ENCODE measurements at places on chromosomes 6 and 20.

GRCh38 chr6:25337431-25337830 is 58.3 kb downstream of the CARMIL1 start:
- no peak for DNase-seq

DNA sequence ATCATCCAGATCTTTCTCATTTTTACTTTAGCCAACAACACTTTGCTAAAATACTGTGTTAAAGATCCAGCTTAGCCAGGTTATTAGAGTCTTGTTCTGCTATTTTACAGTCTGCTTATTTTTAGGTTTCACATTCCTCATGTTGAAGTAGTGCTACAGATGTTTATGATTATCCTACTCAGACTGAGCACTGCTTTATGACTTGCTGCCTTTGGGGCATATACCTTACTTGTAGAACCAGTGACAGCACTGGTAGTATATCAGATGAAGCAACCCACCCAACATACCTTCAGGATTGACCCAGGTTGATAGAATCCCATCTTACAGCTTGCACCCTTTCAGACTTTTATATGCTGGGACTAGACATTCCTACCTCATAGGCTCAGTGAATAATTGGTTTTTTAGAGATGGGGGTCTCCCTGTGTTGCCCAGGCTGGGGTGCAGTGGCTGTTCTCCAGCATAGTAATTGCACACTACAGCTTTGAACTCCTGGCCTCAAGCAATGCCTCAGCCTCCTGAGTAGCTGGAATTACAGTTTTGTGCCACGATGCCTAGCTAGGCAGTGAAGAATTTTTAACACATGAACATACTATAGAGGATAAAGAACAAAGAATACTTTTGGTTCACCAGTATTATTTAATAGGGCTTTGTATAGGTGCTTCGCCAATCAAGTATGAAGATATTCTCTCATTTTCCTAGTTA is 63.8 kb upstream of the DYNLRB1 start:
- no peak for DNase-seq

DNA sequence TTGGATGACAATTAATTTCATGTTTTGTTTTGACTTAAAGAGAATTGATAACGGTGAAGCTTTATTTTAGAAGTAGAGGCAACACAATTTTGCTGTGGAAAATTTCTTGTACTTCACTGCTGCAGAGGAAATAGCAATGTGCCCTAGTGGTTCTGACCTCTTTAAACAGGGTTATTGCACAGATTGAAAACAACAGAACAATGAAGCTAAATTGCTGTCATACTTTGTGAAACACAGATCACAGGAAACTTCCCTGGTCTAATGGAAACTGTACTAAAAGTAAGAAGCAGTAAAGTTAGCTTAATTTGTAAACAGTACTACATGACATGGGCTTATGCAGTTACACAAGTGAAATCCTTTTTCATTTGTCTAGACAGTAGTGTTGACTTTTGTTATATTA is 31.3 kb downstream of the OR2A4 start:
- no peak for DNase-seq

- no peak for DNase-seq
Measured at GRCh38 chr6:126614642-126615504, 275.0 kb downstream of the CENPW start.

DNA sequence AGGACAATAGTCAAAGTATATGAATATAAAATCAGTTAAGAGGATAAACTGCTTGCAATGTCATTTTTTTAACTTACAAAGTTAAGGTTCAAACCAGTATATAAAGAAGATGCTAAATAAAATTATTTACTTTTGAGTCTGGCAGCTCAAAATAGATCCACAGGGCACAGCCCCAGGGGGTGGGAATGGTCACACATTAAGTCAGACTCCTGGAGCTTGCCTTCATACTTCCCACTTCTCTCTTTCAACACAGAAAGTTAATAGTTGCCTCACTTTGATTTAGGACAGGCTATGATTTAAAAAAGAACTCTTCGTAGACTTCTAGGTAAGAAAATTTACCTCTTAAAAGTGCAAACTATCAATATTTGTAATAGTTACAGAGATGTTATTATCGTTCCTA is 158.3 kb upstream of the RUNX2 start:
- no peak for DNase-seq

GRCh38 chr6:50818673-50819072 is at the start of gene TFAP2B:
Gene TFAP2B, plus strand, starts transcription at chr6:50818871. Its CDS starts 21 bp downstream, at chr6:50818892.
- DNase-seq = no peak

DNA sequence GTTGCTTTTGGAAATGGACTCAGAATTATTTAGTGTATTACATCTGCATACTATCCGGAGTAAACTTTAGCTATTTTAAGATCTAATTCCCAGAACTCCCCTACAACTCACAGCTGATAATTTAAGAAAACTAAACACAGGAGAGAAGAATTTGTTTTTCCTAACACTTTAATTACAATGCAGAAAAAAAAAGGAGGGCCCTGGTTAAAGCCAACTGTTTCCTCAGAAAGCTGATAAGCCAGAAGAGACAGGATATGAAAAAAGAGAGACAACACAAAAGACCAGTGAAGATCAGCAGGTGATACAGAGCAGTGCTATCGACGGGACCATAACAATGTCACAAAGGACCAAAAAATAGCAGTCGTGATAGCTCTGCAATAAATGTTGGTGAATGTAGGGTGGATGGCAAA is 5.8 kb downstream of the IFNGR1 start:
- DNase-seq = no peak

- no peak for DNase-seq
Measured at GRCh38 chr6:92339936-92340640, 1079.3 kb downstream of the EPHA7 start.

- DNase-seq = no peak
Measured at GRCh38 chr6:162219266-162219665, 508.3 kb downstream of the PRKN start.

- no peak for DNase-seq
Measured at GRCh38 chr6:6405031-6405430, 84.6 kb upstream of the F13A1 start.

All from LoVo (cell line).